Camera-type eye (tissue), 1 donor: ENCODE measurements at places on chromosomes 2 and 18. TPM values are rescaled to one million over a fixed set of nuclear protein-coding genes. Genes with fewer than 3 reads are reported as not detected.

Gene PSMA8
- not detected for total RNA-seq

Gene MAP2
- 267 TPM for total RNA-seq

Gene RPRM
- 10.5 TPM for total RNA-seq

Gene SCN7A
- total RNA-seq = 19.0 TPM

Gene ITGB6
- 12.7 TPM for total RNA-seq
